Stimulated activated CD4-positive, alpha-beta T cell treated with anti-CD3 and anti-CD28 coated beads, Interleukin-1b, Interleukin-23, amount 100 ng/mL, for 1 hour (primary cell): ENCODE measurements at places on chromosomes 3 and 15.

- no peak for DNase-seq
Measured at GRCh38 chr15:49148298-49148697, 7.1 kb downstream of the COPS2 start.

- no peak for DNase-seq
Measured at GRCh38 chr3:188338086-188338485, 184.1 kb downstream of the LPP start.

DNA sequence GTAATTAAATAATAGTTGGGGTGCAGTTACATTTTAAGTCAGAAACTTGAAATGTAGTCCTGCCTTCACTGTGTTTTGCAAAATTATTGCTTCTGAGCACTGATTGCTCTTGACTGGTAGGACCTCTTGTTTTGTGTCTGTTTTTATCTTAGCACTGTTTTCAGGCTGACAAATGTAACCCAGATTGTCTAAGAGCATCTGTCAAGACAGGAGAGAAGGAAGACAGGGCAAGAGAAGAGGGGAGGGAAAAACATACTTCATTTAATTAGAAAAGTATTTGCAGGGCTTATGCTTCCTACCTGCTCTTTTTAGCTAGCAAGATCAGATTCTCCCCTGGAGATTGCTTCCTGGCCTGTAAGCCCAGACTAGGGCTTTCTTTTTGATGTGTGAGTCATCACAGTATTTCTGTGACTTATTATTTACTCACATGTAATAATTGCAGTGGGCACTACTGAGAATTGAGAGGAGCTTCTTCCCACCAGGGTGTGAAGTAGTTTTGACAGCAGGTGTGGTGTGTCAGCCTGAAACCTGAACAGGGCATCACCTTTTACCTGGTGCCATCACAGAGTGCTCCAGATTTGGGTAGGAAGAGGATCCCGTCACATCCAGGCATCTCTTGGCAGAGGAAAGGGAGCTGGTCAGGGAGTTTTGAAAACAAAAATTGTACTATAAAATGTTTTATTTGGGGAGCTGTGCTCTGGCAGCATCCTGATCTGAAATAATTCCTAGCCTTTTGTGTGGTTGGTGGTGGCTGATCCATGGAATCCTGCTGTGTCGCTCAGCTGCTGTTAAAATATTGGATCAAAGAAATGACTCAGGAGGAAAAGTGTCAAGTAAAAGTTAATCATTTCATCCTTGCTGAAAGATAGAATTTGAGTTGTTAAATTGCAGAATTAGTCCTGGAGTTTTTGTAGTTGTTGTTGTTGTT is 98.2 kb downstream of the TMEM108 start:
- no peak for DNase-seq

GRCh38 chr3:35746492-35746891 is 107.2 kb downstream of the ARPP21 start:
- no peak for DNase-seq

GRCh38 chr3:35857004-35857403 is 217.7 kb downstream of the ARPP21 start:
- no peak for DNase-seq

DNA sequence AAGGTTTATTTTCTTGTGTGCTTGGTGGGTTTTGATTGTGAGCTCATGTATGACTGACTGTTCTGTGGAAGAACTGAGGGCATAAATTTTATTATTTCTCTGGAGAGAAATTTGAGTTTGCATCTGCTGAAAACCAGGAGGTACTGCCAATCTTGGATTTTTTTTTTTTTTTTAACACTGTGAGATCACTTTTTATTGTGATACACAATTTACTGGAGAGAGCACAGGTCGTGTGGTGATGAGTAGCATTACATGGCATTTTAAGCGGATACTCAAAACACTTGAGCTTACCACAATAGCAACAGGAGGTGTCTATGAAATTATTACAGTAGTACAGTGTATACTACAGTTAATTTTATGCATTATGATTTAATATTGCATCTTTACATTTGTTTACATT is 237.4 kb downstream of the MFSD1 start:
- no peak for DNase-seq

GRCh38 chr3:32544894-32545293 is 25.8 kb downstream of the DYNC1LI1 start:
- no peak for DNase-seq

- no peak for DNase-seq
Measured at GRCh38 chr15:49062900-49063299, 16.7 kb upstream of the SECISBP2L start.

GRCh38 chr3:152496716-152497115 is 228.0 kb downstream of the MBNL1 start:
- no peak for DNase-seq

DNA sequence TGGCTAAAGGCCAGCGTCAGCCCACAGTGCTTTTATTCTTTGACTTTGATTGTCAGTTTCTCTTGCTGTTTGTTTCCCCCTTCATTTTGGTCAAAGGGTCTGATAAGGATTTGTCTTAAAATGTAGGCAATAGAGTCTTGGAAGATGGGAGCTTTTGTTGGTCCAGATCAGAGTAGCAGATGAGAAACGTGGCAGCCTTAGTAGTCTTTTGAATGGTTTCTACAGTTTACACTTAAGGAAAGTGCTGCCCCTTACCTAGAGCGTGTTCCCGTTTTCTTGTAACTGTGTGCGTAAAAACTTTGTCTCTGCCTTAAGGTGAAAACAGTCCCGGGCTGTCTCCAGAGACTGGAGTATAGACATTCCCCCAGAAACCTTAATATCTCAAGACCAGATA is 630 bp downstream of the LXN start:
- DNase-seq = no peak

DNA sequence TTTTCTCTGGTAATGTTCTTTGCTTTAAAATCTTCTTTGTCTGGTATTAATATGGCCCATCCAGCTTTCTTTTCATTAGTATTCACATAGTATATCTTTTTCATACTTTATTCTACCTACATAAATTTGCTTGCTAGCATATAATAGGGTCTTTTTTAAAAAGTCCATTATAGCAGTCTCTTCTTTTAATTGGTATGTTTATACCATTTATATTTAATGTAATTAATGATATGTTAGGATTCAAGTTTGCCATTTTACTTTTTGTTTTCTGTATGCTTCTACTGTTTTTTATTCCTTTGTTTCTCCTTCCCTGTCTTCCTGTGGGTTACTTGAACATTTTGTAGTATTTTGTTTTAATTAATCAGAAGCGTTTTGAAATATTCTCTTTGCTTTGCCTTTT is 89.0 kb downstream of the CHCHD6 start:
- no peak for DNase-seq

- DNase-seq = no peak
Measured at GRCh38 chr15:46456456-46456855, 821.6 kb downstream of the SQOR start.

- no peak for DNase-seq
Measured at GRCh38 chr3:39372833-39373232, 10.3 kb upstream of the SLC25A38 start.

DNA sequence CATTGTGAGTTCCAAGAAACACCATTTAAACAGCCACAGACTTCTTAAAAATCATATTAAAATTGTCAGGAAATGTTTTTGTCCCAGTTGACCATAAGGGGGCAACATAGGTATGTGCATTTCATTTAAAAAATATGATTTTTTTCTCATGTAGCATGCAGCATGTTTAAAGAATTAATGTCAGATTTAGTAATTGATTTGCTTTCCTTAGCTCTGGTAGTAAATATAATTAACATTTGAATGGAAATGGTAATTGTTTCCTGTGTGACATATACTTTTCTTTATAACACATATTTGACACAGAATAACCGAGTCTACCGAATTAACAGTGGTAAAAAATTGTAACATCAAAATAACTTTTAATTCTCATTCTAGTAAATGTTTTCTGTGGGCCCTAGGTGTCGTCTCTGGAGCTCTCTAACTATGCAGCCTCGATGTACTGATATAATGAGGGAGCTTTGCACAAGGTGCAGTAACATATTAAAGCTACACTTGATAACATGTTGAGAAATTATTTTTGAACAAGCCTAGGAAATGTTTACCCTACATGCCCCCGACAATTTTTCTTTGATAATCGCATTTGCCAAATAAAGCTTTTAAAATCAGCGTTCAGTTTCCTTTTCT is 34.9 kb downstream of the NXPE3 start:
- no peak for DNase-seq

- DNase-seq = no peak
Measured at GRCh38 chr3:124758851-124759635, 28.8 kb downstream of the UMPS start.

GRCh38 chr3:14410106-14410502 is 7.7 kb downstream of the SLC6A6 start:
- no peak for DNase-seq

GRCh38 chr3:140061211-140061610 is 126.2 kb downstream of the CLSTN2 start:
- DNase-seq = no peak

DNA sequence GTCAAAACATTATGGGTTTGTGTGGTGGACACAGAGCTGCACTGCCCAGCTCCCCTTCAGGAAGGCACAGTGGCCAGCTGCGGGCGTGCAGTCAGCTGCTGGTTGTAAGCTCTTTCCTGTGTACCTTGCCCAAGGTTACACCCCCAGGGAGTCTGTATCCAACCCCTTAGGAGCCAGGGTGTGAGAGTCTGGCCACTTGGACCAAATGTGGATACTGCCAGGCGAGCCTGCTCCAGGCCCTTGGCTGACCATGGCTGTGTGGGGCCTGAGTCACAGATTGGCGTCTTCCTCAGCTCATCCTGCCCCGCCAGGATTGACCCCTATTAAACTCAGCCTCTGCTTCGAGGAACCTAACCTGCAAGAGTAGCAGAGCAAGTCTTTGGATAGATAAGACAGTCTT is 56.9 kb downstream of the ABHD5 start:
- no peak for DNase-seq

DNA sequence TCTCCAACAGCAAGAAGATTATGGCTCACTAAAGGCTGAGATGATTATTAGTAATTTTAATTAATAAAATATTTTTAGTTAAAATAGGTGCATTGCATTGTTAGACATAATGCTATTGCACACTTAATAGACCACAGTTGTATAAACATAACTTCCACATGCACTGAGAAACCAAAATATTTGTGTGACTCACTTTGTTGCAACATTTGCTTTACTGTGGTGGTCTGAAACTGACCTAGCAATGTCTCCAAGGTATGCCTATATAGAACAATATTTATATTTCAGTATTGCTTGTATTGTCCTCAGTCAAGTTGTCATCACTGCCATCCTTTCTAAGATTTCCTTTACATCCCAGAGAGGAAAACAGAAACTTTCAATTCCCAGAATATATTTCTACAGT is 1215.2 kb downstream of the SI start:
- DNase-seq = no peak

DNA sequence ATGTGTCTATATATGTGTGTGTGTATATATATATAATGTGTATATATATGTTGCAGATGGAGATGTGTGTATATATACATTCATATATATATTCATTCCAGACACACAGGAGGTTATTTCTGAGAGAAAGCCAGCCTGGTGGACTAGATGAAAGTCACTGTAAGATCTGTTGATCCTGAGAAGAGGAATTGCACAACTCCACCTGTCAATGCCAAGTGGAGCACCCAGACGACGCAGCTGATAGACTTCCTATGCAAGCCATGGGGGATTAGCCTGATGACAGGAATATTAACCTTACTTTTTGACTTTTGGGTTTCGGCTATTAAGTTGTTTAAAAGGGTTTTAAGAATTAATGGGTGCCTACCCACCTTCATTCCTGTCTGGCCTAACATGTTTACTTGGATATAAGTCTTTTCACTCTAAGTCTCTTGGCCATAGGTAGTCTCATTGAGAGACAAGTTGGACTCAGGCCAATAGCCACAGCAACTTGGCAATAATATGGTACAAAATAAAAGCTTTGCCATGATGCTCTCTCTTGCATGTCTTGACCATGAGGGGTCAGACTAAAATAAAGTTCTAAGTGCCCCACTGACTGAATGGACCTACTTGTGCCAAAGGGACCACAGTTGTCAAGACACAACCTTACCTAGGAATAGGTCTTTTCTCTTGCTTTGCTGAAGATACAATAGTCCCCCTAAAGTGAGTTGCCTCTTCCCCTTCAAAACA is 35.9 kb upstream of the GOLGA6L2 start:
- DNase-seq = no peak

- DNase-seq = no peak
Measured at GRCh38 chr3:197430934-197431333, 124.8 kb downstream of the BDH1 start.

DNA sequence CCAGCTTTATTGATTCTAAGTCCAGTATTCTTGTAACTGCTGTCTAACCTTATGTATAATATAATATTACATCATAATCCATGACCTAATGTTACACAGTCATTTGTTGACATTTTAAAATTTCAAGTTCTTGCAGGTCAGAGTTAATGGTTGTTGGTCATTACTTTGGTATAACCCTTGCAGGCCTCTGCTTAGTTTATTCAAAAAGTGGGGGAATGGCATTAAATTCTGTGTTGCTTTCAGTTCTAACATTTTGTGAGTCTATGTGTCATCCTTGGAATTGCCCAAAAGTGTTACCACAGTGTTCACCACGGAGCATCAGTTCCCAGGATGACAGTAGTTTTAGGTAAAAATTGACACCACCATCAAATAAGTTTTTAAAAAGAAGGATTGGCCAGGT is 174.8 kb upstream of the BCL6 start:
- DNase-seq = no peak

GRCh38 chr3:14921811-14922705 is 25.3 kb upstream of the NR2C2 start:
- no peak for DNase-seq

DNA sequence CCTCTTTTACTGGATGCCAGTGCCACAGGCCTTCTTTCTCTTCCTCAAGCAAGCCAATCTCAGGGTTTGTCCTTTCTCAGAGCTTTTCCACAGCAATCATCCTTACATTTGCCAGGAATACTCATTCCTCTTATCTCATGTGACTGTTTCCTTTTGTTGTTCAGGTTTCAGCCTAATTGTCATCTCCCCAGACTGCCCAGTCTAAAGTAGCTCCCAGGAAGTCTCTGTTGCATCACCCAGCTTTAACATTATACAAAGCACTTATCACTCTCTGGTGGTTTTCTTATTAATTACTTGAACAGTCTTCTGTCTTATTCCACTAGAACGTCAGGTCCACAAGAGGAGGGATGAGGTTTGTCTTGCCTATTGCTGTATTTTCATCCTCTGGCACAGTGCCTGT is 65.8 kb downstream of the CADPS start:
- no peak for DNase-seq

- DNase-seq = no peak
Measured at GRCh38 chr3:132953683-132954082, 84.5 kb upstream of the TMEM108 start.

DNA sequence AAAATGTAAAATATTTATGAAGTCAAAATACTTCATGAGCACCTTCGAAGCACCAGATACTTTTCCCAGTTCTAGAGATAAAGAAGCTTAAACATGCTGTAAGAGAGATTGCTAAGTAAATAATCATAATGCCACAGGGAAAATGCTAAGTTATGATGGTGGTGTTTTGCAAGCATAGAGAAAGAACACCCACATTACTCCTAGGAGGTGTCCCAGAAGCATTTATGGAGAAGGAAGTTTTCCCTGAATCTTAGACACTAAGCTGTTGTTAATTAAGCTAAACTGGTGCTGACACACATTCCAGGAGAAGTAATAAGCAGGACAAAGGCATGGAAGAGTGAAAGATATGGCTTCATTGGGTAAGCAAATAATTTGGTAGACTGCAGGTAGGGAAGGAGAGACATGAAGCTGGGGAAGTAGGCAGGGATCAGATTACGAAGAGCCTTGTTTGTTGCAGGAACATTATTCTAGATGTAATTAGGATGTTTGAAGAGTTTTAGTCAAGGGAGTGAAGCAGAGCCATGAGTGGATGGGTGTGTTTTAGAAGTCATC is 40.4 kb upstream of the CHMP2B start:
- DNase-seq = no peak
